Osteoblast (primary cell): ENCODE measurements at places on chromosomes 6 and 20. TPM values are rescaled to one million over a fixed set of nuclear protein-coding genes. Genes with fewer than 3 reads are reported as not detected.

- H3K27me3 ChIP-seq = peaks cover 2% of the 10 kb centered on the region
- peak; percentile 99 for DNase-seq
- peak within 1 kb of the TSS; percentile 41 for H3K27ac ChIP-seq
- peaks cover 12% of the 10 kb centered on the region for H3K4me1 ChIP-seq
Observed at GRCh38 chr20:64255361-64256281, at the start of gene PCMTD2. Gene PCMTD2 (plus strand): TSS chr20:64255748. CDS start chr20:64259966, 4,218 bp downstream.

- no peaks in the 10 kb centered on the region for H3K4me1 ChIP-seq
- DNase-seq = peak; percentile 85
- H3K36me3 ChIP-seq = no peaks in the 10 kb centered on the region
- peaks cover 21% of the 10 kb centered on the region for H3K27me3 ChIP-seq
- peak overlapping the region; percentile 14 for H3K27ac ChIP-seq
Observed at GRCh38 chr6:28880894-28881780, 42.6 kb downstream of the TRIM27 start.

- no peaks in the 10 kb centered on the region for H3K4me1 ChIP-seq
- H3K4me3 ChIP-seq = no peak overlapping the region
- no peak overlapping the region for H3K27ac ChIP-seq
- DNase-seq = no peak
- peaks cover under 1% of the 10 kb centered on the region for H3K27me3 ChIP-seq
Observed at GRCh38 chr6:14200047-14200446, 82.5 kb downstream of the CD83 start.

DNA sequence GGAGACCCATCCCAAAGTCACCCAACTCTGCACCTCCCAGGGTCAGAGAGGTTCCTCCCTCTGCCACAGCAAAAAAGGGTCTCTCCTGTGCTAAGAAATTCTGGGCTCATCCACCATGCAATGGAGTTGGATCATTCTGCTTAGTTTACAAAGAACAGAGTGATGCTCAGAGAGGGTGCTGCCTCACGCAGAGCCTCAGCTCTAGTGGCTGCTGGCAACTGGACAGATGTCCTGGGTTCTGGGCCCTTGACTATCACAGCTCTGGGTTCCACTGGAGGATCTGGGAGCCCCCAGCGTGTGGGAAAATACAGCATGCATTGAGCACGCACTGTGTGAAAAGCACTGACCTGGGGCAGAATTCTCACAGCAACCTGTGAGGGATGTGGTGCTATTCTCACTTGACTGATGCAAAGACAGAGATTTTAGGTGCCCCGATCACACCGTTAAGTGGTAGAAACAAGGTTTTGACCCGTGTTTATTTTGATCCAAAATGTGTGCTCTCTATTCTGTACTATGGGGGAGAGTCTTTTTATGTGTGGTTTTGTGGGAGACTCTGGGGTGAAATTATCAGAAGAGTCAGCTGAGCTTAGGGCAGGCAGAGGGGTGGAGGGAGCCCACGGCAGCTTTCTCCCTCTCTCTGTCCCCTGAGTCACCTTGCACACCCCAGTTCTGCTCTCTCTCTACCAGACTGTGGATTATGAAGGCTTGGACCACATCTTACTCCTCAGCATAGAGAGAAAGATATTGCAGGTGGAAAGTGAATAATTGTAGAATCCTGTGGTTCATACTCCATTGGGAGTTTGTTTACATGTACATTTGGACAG, 19.9 kb downstream of the TREML4 start:
- H3K36me3 ChIP-seq = no peaks in the 10 kb centered on the region
- no peaks in the 10 kb centered on the region for H3K4me1 ChIP-seq
- H3K4me3 ChIP-seq = no peak overlapping the region
- no peak overlapping the region for H3K27ac ChIP-seq

DNA sequence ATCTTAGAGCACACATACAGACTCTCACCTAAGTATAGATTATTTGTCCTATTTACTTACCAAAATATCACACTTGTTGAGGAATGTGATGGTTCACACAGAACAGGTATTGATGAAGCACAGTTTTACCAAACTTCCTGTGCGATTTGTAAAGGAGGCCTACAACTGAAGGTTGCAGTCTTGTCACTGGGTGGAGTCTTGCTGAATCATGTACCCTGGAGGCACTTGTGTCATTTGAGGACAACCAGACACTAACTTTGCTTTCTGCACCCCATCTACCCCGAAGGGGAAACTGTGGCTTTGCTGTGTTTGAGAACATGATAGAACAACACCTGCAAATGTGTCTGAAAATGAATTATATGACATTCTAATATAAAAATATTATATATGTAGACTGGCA, 32.4 kb upstream of the HINT3 start:
- peaks cover 6% of the 10 kb centered on the region for H3K4me1 ChIP-seq
- H3K36me3 ChIP-seq = peaks cover 51% of the 10 kb centered on the region
- no peak for DNase-seq
- H3K27me3 ChIP-seq = no peaks in the 10 kb centered on the region
- H3K27ac ChIP-seq = no peak overlapping the region

- H3K27ac ChIP-seq = no peak overlapping the region
- peaks cover 15% of the 10 kb centered on the region for H3K4me1 ChIP-seq
- peak; percentile 3 for DNase-seq
- no peak overlapping the region for H3K4me3 ChIP-seq
Observed at GRCh38 chr6:45115696-45116095, 212.4 kb upstream of the RUNX2 start.

- peak; percentile 91 for DNase-seq
- no peaks in the 10 kb centered on the region for H3K36me3 ChIP-seq
- H3K4me3 ChIP-seq = no peak overlapping the region
- H3K27ac ChIP-seq = no peak overlapping the region
- no peaks in the 10 kb centered on the region for H3K27me3 ChIP-seq
Observed at GRCh38 chr20:44733341-44734069, 12.2 kb upstream of the KCNK15 start.

- no peak overlapping the region for H3K4me3 ChIP-seq
- H3K36me3 ChIP-seq = no peaks in the 10 kb centered on the region
- H3K4me1 ChIP-seq = no peaks in the 10 kb centered on the region
- H3K27me3 ChIP-seq = peaks cover 8% of the 10 kb centered on the region
- H3K27ac ChIP-seq = no peak overlapping the region
Observed at GRCh38 chr6:24589334-24589733, 56.7 kb downstream of the KIAA0319 start.

DNA sequence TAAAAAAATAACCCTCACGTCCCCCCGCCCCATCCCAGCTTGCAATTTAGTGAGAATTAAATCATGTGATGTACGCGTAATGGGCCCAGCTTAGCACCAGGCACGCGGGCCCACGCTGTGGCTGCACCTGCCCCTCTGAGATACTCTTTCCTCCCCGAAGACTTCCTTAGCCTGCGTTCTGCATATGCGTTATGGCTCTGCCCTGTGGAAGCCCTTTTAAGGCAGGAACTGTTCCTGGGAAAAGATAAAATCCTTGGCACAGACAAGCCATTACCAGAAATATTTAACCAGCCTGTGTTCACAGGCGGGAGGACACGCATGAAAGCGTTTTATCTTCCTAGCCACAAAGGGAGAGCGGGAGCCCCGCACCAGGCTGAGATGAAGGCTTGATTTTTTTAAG, 311.0 kb downstream of the LRFN2 start:
- no peaks in the 10 kb centered on the region for H3K27me3 ChIP-seq
- no peak for DNase-seq
- H3K4me1 ChIP-seq = no peaks in the 10 kb centered on the region
- H3K27ac ChIP-seq = no peak overlapping the region
- H3K4me3 ChIP-seq = no peak overlapping the region

DNA sequence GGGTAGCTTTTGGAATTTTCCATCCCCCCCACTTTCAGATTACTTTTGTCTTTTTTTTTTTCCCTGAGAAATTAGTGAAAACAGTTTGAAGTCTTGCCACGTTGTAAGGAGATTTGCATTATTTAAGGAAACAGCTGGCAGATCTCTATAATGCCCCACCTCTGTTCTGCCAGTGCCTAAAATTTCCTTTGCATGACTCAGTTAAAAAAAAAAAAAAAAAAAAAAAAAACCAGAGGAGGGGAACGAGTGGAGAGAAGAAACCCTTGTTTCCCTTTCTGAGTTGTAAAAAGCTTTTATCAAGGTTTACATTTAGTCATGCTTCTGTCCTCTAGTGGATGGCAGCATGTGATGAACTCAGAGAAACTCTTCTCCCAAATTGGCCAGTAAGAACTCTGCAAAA, 33.5 kb downstream of the CARMIL1 start:
- H3K4me1 ChIP-seq = peaks cover 26% of the 10 kb centered on the region
- H3K27ac ChIP-seq = peak overlapping the region; percentile 66
- no peaks in the 10 kb centered on the region for H3K36me3 ChIP-seq
- H3K4me3 ChIP-seq = peak overlapping the region; percentile 31
- H3K27me3 ChIP-seq = no peaks in the 10 kb centered on the region

- no peak overlapping the region for H3K4me3 ChIP-seq
- H3K27ac ChIP-seq = no peak overlapping the region
- no peaks in the 10 kb centered on the region for H3K36me3 ChIP-seq
- DNase-seq = no peak
- no peaks in the 10 kb centered on the region for H3K27me3 ChIP-seq
Observed at GRCh38 chr6:10979603-10980002, 64.5 kb downstream of the ELOVL2 start.

- no peaks in the 10 kb centered on the region for H3K36me3 ChIP-seq
- H3K27me3 ChIP-seq = peaks cover 96% of the 10 kb centered on the region
- H3K27ac ChIP-seq = no peak overlapping the region
- no peak for DNase-seq
- peaks cover 2% of the 10 kb centered on the region for H3K4me1 ChIP-seq
- no peak overlapping the region for H3K4me3 ChIP-seq
Observed at GRCh38 chr6:100468016-100468622, 3.4 kb upstream of the SIM1 start.

DNA sequence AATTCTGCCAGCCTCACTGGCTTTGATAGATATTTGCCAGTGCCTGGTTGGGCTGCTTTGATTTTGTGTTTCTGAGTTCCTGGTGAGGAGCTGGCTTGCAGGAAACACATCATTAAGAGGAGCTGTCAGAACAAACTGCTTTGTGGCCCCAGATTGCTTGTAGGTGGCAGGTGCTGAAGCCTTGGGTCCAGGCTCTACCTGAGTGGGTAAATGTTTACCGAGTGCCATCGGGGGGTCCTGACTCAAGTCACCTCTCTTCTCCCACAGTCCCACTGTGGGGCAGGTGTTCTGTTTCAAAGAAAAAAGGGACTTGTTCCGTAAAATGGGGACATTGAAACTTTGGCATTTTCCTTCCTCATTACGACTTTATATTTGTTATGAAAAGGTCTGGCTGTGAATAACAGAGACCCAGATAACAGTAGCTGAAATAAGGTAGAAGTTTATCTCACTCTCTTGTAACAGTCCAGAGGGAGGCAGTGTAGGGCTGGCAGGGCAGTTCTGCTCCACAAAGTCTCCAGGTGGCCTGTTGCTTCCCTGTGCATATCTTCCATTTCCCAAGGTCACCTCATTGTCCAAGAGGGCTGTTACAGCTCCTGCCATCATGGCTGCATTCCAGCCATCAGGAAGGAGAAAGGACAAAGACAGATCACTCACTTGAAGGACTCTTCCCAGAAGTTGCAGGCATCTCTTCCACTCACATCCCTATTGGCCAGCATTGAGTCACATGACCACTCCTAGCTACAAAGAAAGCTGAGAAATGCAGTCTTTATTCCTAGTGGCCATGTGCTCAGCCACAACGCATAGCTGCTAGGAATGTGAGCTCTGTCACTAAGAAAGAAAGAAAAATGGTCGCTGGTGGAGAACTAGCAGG, 149.9 kb upstream of the KCNG1 start:
- no peak overlapping the region for H3K4me3 ChIP-seq
- H3K36me3 ChIP-seq = no peaks in the 10 kb centered on the region
- DNase-seq = no peak
- H3K27ac ChIP-seq = no peak overlapping the region
- no peaks in the 10 kb centered on the region for H3K4me1 ChIP-seq
- peaks cover 30% of the 10 kb centered on the region for H3K27me3 ChIP-seq

DNA sequence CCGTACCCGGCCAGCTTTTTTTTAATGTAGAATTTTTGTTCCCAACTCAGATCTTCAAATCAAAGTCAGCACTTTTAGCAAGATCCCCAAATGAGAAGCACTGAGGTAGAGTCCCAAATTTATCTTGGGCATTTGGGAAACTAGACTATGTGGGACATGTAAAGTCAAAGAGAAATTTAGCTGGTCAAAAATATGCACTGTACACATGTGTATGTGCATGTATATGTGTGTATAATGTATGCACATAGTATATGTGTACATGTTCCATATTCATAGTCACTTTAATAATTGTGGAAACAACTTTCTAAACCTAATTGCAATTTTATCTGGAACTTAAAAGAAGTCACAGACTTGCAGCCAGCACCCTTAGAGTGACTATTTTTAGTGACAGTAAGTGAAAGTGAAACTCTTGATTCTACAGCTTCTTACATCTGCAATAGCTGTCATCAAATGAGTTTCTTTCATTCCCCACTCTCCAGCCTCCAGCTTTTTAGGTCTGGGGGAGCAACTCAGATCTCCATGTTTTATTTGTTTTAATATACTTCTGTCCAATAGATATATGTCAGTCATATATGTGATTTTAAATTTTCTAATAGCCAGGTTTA, 53.6 kb downstream of the CDC40 start:
- H3K4me3 ChIP-seq = no peak overlapping the region
- H3K27me3 ChIP-seq = no peaks in the 10 kb centered on the region
- DNase-seq = no peak
- peaks cover 7% of the 10 kb centered on the region for H3K4me1 ChIP-seq

- H3K4me3 ChIP-seq = no peak overlapping the region
- no peaks in the 10 kb centered on the region for H3K4me1 ChIP-seq
- H3K36me3 ChIP-seq = no peaks in the 10 kb centered on the region
- no peak overlapping the region for H3K27ac ChIP-seq
- H3K27me3 ChIP-seq = no peaks in the 10 kb centered on the region
Observed at GRCh38 chr20:55947701-55948100, 57.6 kb downstream of the CBLN4 start.

DNA sequence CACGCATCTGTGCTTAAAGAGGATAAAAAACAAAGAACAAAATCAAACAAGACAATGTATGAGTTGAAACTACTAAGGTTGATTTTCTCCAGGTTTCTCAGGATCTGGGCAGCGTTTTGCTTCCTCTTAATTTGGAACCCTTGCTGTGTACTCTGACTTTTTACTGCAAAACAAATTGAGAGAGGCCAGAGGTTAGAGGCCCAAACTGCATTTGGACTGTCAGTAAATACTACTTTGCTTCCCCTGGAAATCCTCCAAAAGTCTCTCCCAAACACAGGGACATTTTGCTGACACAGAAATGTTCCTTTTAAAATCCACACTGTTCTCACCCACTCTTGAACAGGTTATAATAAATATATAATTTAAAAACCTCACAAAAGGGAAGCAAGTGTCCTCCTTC, 1.1 kb downstream of the ARG1 start:
- H3K4me3 ChIP-seq = no peak overlapping the region
- no peak overlapping the region for H3K27ac ChIP-seq
- no peak for DNase-seq
- no peaks in the 10 kb centered on the region for H3K4me1 ChIP-seq

CASP8AP2 gene
- total RNA-seq = 13.0 and 14.4 TPM in 2 replicates

PBOV1 gene
- not detected in 2 replicates for total RNA-seq

IL20RA gene
- total RNA-seq = 0.29 and 0.36 TPM in 2 replicates
